ENCODE measurements at places on chromosomes 5 and 9. TPM values are rescaled to one million over a fixed set of nuclear protein-coding genes. Genes with fewer than 3 reads are reported as not detected.

Gene AGXT2
- total RNA-seq = not detected

Gene AK8
- total RNA-seq = 0.14 TPM

Gene GDNF
- total RNA-seq = not detected

Gene NKD2
- total RNA-seq = 7.3 TPM

Gene OR2V2
- not detected for total RNA-seq

Gene S1PR3
- total RNA-seq = 7.6 TPM

Gene HDHD3
- 19.8 TPM for total RNA-seq
